Kidney tubule cell (primary cell): ENCODE measurements at places on chromosomes 1 and 21.

GRCh38 chr1:45552331-45552730 is 1.7 kb downstream of the AKR1A1 start:
- peak; percentile 81 for DNase-seq

DNA sequence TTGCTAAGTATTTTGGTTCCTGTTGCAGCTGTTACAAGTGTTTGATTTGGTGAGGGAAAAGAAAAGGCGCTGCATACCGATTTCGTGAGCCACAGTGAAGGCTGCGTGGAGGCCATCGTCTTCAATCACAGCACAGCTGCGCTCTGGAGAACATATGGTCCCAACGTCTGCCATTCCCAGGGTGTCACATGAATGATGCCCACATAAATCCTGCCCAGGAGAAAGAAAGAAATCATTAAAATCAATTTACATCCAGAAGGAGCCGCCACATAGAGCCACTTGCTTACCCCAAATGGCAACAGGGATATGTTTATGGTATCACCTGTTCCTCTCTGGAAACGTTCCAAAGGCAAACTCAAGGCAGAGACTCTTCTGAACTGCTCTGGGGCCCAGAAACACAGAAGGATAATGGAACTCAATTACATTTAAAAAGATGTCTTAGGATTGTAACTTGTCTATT is 12.2 kb downstream of the ADAMTS5 start:
- no peak for DNase-seq

- DNase-seq: no peak
Measured at GRCh38 chr1:145942405-145942804, 15.1 kb upstream of the RBM8A start.

- peak; percentile 98 for DNase-seq
Measured at GRCh38 chr21:43712268-43712942, 6.5 kb upstream of the PDXK start.

GRCh38 chr1:82901118-82901517 is 1097.8 kb downstream of the TTLL7 start:
- no peak for DNase-seq
